ENCODE measurements at places on chromosomes 2 and 18.

DNA sequence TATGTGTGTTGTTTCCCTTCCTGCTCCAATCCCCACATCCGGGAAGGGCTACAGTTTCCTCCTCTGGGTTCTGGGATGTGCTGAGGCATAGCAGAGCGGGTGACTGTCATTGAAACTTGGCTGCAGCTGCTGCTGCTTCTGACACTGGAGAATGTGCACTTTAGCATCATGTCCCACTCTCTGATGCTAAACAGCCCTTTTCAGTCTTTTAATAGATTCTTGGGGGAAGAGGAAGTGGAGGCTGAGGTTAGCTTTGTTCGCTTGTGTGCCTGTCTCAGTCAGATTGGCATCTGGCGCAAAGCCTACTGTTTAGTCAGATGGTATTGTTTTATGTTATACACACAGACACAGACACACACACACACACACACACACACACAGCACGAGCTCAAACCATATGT is 136.5 kb upstream of the RND3 start:
- no peak for DNase-seq

GRCh38 chr2:126220331-126220730 is 435.6 kb upstream of the GYPC start:
- no peak for DNase-seq

- DNase-seq: no peak
Observed at GRCh38 chr18:72152935-72153334, 391.2 kb downstream of the CBLN2 start.

GRCh38 chr2:119184512-119184911 is 26.0 kb upstream of the C1QL2 start:
- DNase-seq: no peak

DNA sequence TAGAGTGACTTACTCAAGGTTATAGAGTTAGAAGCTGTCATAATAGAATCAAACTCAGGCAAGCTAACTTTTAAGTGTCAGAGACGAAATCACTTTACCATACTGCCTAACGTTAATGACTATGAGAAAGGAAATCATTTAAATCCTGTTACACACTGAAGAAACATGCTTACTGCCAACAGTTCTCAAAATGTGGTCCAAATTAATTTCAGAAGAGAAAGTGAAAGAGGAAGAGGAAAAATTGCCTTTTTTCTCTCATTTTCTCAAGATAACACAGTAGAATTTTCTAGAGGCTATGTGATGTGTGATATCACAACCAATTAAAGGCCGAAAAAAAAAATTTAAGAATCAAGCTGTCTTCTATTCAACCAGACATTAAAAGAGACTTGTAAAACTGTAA is 1362.7 kb upstream of the CHAC2 start:
- no peak for DNase-seq

GRCh38 chr2:170227951-170228350 is 50.0 kb downstream of the MYO3B start:
- DNase-seq: no peak

- DNase-seq: no peak
Observed at GRCh38 chr2:189366349-189366748, 74.9 kb upstream of the WDR75 start.

- no peak for DNase-seq
Observed at GRCh38 chr2:21821672-21822227, 698.0 kb downstream of the TDRD15 start.

- no peak for DNase-seq
Observed at GRCh38 chr2:149781263-149781808, 193.8 kb upstream of the MMADHC start.

DNA sequence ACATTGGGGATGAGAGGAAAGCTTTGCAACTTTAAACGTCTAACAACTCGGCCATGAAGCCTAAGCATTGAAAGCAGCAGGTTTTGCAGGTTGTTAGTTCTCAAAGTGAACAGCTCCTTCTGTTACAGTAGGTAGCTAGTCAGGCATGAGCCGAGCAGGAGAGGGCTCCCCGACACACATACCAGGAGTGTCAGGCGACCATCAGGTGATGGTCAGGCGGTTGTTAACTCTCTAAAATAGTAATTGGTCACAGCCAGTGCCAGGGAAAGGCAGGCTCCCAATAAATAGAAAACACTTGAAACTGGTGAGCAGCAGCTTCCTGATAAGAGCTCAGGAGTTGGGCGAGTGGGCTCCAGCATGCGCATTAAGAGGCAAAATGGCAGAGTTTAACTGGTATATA is 53.5 kb upstream of the DAPL1 start:
- DNase-seq: no peak

GRCh38 chr2:28102455-28102874 is 211.9 kb downstream of the BABAM2 start:
- DNase-seq: no peak

DNA sequence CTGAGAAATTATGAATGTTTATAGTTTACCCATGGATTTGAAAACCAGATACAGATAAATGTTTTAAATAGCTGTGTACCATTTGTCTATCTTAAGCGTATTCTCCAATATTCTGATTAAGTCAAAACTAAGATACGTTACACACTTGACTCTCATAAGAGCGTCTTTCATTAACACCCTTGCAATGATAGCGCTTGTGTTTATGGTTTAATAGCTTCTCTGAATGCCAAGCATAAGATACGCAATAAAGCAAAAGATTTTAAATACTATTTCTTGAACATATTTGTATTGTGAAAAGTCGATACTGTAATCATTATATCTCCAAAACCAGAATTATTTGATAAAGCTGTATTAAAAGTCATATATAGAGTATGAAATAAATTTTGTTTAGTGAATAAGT is 3.0 kb downstream of the CALCRL start:
- no peak for DNase-seq

DNA sequence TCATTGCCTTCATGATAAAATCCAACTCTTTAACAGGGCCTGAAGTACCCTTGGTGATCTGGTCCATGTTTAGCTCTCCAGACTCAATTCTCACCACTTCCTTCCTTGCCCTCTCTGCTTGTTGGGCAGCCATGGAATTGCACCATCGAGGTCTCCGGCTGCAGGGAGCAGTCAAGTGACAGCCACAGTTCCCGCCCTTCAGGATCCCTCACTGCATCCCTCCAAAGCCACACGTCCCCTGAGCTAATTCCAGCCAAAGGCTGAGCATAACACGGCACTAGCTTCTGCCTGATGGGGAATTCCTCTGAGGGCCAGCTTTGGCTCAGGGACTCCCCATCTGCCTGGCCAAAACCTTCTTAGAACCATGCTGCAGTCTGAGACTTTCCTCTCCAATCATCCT is 47.4 kb upstream of the SLC1A4 start:
- DNase-seq: peak; percentile 63

- DNase-seq: no peak
Observed at GRCh38 chr2:126642031-126642430, 13.9 kb upstream of the GYPC start.

- no peak for DNase-seq
Observed at GRCh38 chr2:211494536-211494935, 938.1 kb downstream of the CPS1 start.

GRCh38 chr2:152407204-152407721 is 72.3 kb downstream of the FMNL2 start:
- no peak for DNase-seq

GRCh38 chr2:18987592-18988073 is 370.8 kb downstream of the OSR1 start:
- DNase-seq: no peak

- DNase-seq: no peak
Observed at GRCh38 chr2:98771721-98772524, 41.0 kb upstream of the MGAT4A start.

DNA sequence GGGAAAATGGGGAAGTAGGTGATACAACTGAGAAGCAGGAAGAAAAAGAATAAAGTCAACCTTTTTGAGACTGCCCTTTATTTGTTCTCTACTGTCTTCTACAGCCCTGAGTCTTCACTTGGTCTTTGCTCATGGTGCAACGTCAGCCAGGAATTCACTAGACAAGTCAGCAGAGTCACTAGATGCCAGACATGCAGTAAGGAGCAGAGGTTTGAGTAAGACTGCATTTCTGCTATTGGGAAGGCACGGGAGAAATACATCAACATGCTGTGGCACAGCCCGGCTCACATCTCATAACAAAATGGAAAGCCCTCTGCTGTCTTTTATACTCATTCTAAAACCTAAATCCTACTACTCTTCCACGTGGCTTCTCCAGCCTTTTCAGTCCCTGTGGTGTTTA is 67.1 kb downstream of the PRELID3A start:
- DNase-seq: no peak

GRCh38 chr2:199830531-199830930 is 20.5 kb downstream of the FTCDNL1 start:
- no peak for DNase-seq

- no peak for DNase-seq
Observed at GRCh38 chr2:113211226-113212105, 37.7 kb downstream of the PSD4 start.

- DNase-seq: no peak
Observed at GRCh38 chr2:234368861-234369261, 128.0 kb downstream of the ARL4C start.

GRCh38 chr18:24811950-24812681 is 351.7 kb downstream of the HRH4 start:
- no peak for DNase-seq

- DNase-seq: no peak
Observed at GRCh38 chr18:36625386-36625785, 203.4 kb downstream of the TPGS2 start.

GRCh38 chr2:181784556-181784955 is 104.2 kb upstream of the NEUROD1 start:
- DNase-seq: no peak
